ENCODE measurements at places on chromosomes 12 and 14.

DNA sequence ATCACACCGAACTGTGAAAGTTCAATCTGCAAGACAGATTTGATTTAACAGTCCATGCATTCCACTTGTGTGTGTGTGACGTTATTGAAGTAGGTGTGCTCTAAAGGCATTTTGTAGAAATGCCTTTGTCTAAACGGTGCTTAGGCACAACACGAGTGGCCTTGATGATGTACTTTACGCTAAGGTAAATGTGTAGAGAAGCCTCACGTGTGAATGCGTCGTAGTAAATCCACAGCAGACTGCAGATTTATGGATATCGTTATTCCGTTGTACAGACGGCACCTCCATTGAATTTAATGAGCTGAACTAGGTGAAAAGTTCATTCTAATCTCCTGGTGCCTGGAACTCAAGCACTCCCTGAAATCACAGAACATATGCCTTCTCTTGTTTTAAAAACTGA lies 202.8 kb upstream of the STXBP6 start:
- DNase-seq: no peak

GRCh38 chr12:25123126-25123525 lies 71.8 kb downstream of the DNAI7 start:
- DNase-seq: no peak

- no peak for DNase-seq
Measured at GRCh38 chr14:104797115-104798044, 1.8 kb upstream of the AKT1 start.

DNA sequence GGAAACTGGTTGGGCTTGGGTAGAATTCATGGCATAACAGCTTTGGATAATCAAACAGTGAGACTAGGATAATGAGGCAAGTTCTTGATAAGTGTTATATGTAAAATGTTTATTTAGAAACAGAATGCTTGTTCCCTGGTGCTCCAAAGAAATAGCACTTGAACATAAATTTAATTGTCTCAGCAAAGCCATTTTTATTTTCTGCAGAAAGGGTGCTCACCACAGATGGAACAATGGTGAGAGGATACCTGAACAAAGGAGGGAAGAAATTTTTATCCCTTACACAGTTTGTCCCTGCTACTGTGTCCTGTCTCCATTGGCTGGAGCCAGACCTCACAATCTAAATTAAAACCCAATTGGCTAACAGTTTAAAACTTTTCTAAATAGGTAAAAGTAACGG lies 9.3 kb upstream of the RXYLT1 start:
- no peak for DNase-seq

- peak; percentile 46 for DNase-seq
Measured at GRCh38 chr12:51020448-51021182, 5.6 kb downstream of the SLC11A2 start.

GRCh38 chr14:39880965-39881364 lies 448.7 kb upstream of the FBXO33 start:
- DNase-seq: no peak

GRCh38 chr14:71721791-71722190 lies 210.4 kb upstream of the RGS6 start:
- DNase-seq: no peak

GRCh38 chr14:92316937-92317336 lies 6.0 kb upstream of the SLC24A4 start:
- peak; percentile 2 for DNase-seq

DNA sequence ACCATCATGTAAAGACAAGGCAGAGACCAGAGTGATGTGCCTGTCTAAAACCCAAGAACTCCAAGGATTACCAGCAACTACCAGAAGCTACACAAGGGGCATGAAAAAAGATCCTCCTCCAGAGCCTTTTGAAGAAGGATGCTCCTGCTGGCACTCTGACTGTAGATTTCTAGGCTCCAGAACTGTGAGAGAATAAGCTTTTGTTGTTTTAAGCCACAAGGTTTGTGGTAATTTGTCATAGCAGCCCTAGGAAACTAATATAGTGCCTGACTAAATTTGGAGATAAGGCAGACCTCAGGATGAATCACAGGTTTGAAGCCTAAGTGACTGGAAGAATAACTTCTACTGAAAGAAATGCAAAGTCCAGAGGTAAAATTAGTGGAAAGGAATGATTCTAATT lies 132.9 kb downstream of the CEP83 start:
- DNase-seq: peak; percentile 27

DNA sequence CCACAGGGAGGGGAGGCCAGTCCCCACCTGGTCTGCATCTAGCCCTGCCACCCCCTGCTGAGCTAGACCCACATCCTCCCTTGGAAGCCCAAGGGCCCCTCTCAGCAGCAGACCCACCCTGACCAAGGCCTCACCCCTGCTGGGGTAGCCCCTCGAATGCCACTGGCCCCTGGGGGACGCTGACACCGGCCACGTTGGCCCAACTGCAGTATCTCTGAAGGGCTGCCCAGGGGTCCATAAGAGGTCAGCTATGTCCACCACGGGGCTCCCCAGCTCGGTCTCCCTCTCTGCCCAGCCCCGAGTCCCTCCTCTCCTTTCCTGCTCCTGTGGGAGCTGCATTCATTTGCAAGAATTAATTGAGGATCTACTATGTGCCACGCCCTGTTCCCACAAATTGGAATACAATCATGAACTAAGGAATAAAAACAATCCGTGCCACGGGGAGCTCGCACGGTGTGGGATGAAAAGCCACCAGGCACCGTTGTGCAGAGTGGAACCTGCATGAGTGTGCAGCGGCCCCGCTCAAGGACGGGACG lies 71.4 kb downstream of the GALNT9 start:
- no peak for DNase-seq

DNA sequence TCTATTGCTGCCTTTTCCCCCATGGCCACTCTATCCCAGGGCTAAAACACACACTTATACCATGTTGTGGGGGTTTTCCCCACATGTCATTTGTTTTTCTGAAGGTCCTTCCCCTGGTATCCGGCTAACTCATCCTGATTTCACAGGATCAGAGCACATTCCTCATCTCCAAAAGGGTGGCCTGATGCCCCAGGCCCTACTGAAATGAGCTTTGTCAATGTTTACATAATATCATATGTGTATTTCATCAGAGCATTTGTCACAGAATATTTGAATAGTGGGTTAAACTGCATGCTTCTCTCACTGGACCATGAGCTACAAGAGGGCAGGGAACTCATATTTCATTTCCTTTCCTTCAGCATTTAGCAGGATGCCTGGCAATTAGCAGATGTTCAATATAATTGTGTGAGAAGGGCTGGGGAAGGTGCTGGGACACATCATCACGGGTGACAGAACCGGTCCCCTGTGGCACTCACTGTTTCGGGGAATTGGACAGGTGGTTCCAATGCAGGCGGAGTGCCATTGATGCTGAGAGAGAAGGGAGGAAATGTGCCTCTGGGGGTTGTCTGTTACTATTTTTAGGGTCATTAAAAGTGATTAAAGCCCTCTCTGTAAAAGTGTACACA lies 26.8 kb downstream of the EMP1 start:
- no peak for DNase-seq

- no peak for DNase-seq
Measured at GRCh38 chr12:76080017-76080728, 4.3 kb downstream of the NAP1L1 start.

- DNase-seq: no peak
Measured at GRCh38 chr12:131764738-131765137, 53.8 kb downstream of the SFSWAP start.

DNA sequence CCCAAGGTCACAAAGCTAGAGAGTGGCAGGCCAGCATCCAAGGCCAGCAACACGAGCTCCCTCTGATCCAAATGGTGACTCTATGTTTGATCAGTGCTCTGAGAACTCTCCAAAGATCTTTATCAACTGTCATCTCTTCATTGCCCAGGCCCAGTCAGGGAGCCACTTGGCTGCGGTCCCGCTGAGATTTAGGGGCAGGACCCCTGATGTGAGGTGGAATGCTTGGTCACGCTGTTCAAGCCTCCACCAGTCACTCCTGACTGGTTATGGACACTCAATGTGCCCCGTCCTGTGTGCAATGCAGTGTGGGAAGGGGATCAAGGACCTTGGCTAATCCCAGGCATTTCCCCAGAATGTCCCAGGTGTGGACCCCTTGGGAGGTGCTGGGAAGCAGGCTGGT lies 19.8 kb upstream of the TCL1B start:
- DNase-seq: no peak

Data from MV-4-11 (cell line).